ENCODE measurements at places on chromosomes 4 and X.

GRCh38 chr4:129748991-129749390 lies 653.0 kb downstream of the C4orf33 start:
- DNase-seq, result no peak

DNA sequence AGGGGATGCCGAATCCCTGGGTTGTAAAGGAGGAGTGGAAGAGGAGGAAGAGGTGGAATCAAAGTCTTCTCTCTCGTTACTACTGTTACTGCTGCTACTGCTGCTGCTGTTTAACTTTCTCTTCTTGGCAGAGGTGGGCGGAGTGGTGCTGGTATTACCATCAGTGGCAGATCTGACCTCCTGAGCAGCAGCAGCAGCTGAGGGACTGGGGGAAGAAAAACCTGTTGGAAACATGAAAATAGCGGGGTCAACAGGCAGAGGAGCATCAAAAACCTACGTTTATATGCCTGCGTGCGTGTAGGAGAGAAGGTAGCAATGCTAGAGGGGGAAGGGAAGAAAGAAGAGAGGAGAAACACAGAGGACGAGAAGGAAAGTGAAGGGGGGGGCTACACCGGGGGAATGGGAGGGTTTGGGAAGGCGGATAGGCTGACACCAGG lies 339 bp downstream of the CUL4B start:
- DNase-seq, result peak; percentile 32

DNA sequence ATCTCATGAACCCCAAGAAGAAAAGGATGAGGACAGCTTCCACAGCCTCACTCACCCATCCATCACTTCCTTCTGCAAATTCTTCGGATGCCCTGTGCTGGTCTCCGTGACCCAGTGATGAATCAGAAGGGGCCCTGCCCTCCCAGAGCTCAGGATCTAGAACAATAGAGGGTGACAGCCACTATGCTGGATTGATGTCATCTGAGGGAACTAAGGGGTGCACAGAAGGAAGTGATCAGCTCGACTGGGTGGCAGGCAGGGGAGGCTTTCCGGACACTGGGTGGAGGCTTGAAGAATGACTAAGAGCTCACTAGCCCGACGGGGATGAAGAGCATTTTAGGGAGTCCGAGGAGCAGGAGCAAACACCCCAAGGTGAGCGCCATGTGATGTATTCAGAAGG lies 1.4 kb upstream of the ZNF185 start:
- DNase-seq, result peak; percentile 7

- DNase-seq, result no peak
Measured at GRCh38 chrX:82961129-82961528, 547.0 kb upstream of the POU3F4 start.

- DNase-seq, result no peak
Measured at GRCh38 chr4:48499551-48500066, 9.6 kb downstream of the ZAR1 start.

DNA sequence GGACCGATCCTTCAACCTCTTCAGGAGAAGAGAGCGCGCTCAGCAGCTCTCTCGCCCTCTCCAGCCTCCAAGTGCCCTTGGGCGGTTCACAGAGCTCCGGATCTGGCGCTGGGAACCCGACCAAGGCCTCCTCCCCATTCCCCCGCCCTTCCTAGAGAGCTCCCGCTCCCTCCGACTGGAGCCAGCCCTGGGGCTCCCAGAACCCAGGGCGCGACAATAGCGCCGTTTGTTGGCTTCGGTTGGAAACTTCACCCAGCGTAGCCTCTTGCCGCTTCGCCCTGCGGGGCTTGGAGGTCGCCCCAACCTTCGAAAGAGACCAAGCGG lies 3.1 kb upstream of the SOX3 start:
- no peak for DNase-seq

- peak; percentile 98 for DNase-seq
Measured at GRCh38 chr4:121784975-121785374, 16.1 kb upstream of the EXOSC9 start.

DNA sequence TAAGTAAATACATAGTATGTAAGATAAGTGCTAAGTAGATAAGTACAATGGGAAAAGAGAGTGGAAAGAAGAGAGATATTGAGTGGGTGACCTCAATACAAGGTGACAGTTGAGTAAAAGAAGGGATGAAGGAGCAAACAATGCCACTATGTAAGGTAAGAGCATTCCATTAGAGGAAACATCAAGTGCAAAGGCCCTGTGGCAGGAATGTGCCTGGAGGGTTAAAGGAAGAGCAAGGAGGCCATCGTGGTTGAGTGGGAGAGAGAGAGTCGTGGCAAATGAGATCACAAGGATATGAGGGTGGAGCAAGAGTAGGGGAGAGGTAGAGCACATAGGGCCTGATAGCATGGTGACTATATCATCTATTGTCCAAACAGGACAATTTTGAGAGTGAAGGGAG lies 13.4 kb downstream of the EDNRA start:
- DNase-seq, result no peak

DNA sequence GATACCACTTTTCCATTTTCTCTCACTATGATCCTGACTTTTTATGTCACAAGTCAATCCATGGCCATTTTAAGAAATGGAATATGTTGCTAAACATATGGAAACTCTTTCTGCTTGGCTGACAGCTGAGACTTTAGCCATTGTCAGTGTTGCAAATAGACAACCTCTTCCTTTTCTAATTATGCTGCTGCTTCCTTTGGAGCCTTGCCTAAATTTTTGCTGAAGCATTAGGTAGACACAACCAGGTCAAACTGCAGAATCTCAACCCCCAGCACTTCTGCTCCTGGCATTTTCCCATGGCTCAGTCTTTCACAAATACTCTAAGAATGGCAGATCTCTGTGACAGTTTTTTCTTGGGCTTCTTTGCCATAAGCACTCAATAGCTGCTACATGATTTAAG lies 543.3 kb downstream of the GRID2 start:
- no peak for DNase-seq

GRCh38 chr4:85681221-85681657 lies 206.3 kb downstream of the ARHGAP24 start:
- DNase-seq, result peak; percentile 99

DNA sequence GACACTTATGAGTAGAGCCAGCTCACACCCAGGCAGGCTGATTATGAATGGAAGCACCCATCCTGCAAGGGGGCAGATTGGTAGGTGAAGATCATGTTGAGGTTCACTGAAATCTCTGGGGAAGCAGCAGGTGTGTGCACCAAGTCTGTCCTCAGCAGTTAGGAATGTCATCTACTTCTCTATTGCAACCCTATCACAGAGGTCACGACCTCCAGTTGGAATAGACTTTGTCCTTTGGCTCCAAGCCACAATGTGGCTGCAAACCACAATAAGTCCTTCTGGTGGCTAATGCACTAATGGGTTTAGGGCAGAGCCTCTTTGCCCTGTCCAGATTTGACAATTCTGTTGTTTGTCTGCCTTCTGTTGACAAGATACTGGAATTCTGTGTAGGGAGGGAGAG lies 1056.7 kb downstream of the PCDH19 start:
- no peak for DNase-seq

- no peak for DNase-seq
Measured at GRCh38 chrX:9875801-9876200, 89.6 kb downstream of the SHROOM2 start.

DNA sequence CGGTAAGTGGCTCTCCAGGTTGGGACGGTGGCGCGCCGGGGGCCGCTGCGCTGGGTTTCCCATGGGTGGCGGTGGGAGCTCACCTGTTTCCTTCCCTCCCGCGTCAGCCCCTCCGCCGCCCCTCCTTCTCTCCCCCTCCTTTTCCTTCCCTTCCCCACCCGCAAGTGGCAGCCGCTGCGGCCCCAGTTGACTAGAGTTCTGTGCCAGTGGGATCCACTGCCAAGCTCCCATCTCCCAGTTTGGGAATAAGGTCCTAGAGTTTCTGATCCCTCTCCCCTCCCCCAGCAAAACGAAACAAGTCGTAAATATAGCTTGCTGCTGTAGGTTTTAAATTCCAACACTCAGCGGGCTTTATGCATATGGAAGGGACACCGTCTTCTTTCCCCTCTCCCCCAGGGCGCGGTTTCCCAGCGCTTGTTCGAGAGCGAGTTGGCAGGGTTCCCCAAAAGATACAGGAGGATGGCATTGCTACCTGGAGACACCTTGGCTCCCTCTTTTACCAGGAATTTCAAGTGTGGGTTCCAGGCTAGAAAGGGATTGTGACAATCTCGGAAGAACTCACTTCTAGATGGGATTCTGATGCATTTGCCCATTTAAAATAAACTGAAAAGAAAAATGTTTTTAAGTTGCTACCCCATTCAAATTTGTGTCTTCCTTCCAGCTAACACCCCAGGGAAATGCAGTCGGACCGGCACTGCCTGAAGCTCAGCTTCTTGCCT lies 1.2 kb downstream of the TLL1 start:
- no peak for DNase-seq

GRCh38 chr4:184568770-184569169 lies 80.5 kb downstream of the CASP3 start:
- DNase-seq, result no peak

DNA sequence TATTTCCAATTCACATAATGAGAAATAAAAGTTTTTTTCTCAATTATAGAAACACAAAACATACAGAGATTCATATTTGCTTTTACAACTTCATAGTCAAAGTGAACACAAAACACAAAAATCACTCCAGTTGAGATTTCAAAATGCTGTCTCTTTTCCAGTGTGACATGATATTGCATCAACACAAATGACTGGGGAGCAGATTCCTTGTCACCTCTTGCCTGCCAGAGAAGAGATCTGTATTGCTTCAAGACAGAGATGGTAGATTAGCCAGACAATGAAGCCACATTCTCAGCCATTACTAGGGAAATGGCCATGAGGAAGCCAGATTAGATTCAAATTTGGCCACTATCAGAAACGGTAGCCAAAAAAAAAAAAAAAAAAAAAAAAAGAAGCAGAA lies 2313.1 kb upstream of the AGA start:
- DNase-seq, result no peak

GRCh38 chrX:40867352-40867751 lies 132.0 kb upstream of the MED14 start:
- DNase-seq, result peak; percentile 61

DNA sequence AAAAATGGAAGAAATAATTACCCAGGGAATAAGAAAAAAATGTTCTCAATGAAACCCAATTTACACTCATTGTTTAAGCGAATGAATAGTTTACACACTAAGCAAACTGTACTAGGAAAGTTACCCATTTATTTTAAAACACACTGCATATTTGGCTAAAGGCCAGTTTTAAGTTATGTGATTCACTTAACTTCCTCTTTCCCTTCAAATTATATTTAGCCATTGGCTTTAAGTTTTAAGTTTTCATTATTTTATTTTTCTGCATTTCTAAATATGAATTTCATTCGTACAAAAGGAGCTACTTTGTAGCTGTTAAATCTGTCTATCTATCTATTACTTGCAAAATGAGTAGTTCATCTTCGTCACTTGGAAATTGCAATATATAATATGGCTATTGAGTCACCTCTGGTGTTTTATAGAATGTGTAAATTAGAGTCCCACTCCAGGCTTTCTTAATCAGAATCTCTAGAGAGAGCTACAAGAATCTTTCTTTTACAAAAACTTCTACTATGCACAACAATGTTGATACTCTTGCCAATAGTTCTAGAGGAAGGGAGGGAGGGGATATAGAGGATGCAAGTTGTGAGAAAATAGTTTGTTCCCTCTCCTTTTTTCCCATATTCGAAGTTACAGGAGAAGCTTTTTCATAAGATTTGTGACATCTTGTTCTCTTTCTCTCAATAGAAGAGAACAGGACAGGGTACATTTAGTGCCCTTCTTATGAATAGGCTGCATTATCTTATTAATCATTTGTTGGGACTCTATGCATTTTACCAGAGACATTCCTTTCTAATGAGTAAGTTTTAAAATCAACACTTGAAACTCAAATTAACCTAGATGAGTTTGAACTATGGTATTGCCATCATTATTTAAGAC lies 41.8 kb downstream of the SULT1B1 start:
- peak; percentile 28 for DNase-seq

DNA sequence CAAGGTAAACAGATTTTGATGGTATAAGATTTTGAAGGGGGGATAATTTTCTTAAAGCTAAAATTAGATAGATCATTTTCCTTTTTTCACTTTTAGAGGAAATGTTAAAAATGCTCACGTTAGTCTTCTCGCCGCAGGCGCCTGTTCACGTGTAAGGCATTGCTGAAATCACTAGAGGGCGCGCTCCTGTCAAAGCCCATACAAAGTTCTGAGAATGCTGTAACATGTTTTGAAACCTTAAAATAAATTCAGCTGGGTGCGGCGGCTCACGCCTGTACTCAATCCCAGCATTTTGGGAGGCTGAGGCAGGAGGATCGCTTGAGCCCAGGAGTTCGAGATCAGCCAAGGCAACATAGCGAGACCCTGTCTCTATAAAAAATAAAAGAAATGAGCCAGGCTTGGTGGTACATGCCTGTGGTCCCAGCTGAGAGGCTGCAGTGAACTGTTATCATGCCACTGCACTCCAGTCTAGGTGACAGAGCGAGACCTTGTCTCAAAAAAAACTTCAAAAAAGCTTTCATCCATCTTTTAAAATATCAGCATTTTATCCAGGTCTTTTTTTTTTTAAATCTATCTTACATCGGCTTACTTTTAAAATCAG lies 138.0 kb downstream of the RBMX2 start:
- peak; percentile 51 for DNase-seq

DNA sequence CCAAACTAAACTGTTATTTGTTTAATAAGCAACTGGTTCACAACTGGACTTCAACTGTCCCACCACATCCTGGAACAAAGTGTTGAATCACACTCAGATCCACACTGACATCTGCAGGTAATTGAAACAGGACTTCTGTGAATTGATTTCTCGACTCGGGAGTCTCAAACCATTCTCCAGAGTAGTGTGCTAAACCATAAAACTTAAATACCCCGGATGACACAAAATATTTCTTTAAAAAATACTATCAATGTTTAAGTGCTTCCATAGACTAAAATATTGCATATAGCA lies 95.4 kb upstream of the PLAC1 start:
- DNase-seq, result peak; percentile 79

DNA sequence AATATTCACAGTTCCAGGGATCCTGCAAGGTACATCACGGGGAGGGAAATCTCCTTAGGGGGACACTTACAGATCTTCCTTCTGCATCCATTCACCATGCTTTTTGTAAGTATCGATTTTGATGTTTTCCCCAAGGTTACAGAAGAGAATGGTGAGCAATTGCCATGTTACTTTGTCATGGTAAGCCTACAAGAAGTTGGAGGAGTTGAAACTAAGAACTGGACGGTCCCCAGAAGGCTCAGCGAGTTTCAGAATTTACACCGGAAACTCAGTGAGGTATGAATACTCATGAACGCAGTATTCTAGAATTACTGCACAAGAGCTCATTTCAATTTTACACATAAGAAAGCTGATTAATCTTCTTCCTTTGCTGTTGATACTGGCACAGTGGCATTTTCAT lies 53.9 kb downstream of the LRP2BP start:
- no peak for DNase-seq

DNA sequence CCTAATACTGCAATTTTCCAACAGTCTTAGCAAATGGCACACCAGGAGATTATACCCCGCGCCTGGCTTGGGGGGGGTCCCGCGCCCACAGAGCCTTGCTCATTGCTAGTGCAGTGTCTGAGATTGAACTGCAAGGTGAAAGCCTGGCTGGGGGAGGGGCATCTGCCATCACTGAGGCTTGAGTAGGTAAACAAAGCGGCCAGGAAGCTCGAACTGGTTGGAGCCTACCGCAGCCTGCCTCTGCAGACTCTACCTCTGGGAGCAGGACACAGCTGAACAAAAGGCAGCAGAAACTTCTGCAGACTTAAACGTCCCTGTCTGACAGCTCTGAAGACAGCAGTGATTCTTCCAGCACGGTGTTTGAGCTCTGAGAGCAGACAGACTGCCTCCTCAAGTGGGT lies 172.8 kb upstream of the NAP1L5 start:
- DNase-seq, result no peak

All from fibroblast of skin of abdomen (primary cell).